Kidney epithelial cell (primary cell): ENCODE measurements at places on chromosomes 5 and 9.

GRCh38 chr9:137011907-137012675 lies 15.7 kb upstream of the CLIC3 start:
- DNase-seq, result no peak

- no peak for DNase-seq
Measured at GRCh38 chr9:22143799-22144625, 134.9 kb upstream of the CDKN2B start.

- peak; percentile 48 for DNase-seq
Measured at GRCh38 chr5:126449751-126450271, 26.6 kb downstream of the GRAMD2B start.

DNA sequence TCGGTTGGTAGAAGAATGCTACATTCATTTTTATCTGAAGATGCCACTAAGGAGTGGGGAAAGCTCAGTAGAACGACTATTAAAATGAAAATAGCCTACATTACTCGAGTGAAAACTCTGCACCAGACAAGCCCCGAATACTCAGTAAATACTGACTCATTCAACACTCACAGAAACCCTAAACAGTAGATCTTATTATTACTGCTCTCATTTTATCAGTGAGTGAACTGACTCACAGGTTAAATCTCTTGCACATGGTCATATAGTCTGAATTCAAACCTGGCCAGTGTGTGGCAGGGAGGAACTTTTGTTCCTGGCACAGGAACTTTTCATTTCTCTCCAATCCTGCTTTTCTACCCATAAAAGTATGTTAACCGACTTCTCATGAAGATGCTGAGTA lies 9.6 kb upstream of the PAPPA start:
- no peak for DNase-seq

GRCh38 chr5:44022622-44023021 lies 366.6 kb downstream of the FGF10 start:
- no peak for DNase-seq

- no peak for DNase-seq
Measured at GRCh38 chr9:92769286-92769685, 4.7 kb upstream of the BICD2 start.

DNA sequence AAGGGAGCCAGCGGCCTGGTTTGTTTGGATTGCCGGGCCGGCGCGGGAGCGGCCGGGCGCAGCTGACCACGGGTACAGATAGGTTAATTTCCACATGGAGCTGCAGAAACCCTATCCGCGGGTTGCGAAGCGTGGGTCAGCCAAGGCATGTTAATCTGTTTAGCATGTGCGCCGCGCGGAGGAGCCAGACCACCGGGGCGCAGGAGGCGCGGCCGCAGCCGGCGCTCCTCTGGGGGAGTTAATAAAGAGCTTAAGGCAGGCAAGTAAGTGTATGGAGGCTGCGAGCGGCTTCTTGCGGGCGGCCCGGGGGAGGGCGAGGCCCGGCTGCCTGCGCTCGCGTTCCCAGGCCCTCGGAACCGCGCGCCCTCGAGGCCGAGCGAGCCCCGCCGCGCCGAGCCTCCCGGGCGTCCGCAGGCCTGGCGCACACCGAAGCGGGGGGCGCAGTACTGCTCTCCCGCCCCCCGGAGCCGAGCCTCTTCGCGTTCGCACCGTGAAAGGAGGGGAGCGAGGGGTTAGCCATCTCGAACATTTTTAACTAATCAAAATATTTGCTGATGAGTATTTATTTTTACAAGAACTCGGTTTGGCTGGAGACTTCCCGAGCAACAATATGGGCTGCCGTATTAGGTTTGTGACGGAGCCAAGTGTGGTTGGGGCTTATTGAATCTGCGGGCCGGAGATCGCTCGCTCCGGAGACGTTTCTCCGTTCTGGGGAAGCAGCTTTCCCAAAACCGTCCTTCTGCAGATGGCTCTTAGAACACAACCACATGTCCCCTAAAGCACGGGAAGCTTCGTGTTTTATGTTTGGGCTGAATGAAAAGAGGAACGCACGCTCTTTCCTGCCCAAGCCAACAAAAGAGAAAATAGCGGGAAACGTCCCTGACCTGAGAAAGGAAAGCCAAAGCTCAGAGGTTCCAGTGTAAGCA lies 28.8 kb downstream of the FOXD1 start:
- no peak for DNase-seq

DNA sequence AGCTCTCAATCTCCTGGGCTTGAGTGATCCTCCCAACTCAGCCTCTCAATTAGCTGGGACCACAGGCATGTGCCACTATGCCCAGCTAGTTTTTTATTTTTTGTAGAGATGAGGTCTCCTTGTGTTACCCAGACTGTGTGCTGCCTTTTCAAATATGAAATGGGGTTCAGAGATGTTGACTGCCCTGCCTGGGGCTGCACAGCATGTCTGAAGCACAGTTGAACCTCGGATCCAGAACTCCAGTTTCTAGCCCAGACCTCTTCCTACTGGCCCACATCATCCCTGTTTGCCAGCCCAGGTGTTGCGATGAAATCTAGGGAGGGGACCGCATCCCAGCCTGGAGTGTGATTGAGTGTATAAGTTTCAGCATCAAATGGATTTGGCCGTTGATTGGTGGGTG lies 69.4 kb downstream of the HMCN2 start:
- DNase-seq, result no peak

GRCh38 chr5:22706901-22707300 lies 146.2 kb downstream of the CDH12 start:
- DNase-seq, result no peak

- no peak for DNase-seq
Measured at GRCh38 chr9:72809586-72809985, 143.3 kb downstream of the ALDH1A1 start.

- DNase-seq, result no peak
Measured at GRCh38 chr5:6411141-6411540, 32.8 kb upstream of the MED10 start.

DNA sequence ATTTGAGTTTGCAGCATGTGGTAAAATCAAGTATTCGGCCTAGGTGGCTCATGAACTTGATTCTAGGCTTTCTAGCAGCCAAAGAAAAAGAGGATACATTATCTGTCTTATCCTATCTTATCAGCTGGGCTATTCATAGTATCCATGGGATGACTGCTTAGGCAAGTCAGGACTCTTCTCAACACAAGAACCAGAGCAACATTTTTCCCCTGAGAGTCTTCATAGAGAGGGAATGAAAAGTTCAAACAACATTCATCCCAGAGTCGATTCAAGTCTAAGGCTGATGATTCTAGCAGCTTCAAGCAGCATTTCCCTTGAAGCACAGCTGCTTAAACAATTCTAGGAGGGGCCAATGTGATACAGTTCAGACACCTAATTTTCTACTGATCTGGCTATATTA lies 3.0 kb downstream of the S100Z start:
- DNase-seq, result no peak

GRCh38 chr5:174259696-174260420 lies 214.4 kb downstream of the NSG2 start:
- DNase-seq, result no peak

GRCh38 chr5:39437467-39437866 lies 12.7 kb upstream of the DAB2 start:
- DNase-seq, result no peak

- DNase-seq, result no peak
Measured at GRCh38 chr5:73954381-73954780, 328.4 kb downstream of the ARHGEF28 start.

DNA sequence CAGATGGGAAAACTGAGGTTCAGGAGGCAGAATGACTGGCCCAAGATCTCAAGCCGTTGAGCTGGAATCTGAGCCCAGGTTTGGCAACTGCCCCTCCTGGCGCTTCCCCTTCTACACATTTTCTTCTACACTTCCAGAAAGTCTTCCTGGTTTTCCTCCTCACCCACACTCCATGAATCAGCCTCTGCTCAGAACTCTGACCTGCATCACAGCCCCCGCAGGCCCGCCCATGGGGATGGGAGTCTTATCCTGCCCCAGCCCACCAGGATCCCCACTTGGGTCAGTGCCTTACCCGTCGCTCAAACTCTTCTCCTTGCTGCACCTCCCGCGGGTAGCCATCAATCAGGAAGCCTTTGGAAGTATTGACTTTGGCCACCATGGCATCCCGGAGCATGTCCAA lies 5.9 kb downstream of the AK1 start:
- no peak for DNase-seq

DNA sequence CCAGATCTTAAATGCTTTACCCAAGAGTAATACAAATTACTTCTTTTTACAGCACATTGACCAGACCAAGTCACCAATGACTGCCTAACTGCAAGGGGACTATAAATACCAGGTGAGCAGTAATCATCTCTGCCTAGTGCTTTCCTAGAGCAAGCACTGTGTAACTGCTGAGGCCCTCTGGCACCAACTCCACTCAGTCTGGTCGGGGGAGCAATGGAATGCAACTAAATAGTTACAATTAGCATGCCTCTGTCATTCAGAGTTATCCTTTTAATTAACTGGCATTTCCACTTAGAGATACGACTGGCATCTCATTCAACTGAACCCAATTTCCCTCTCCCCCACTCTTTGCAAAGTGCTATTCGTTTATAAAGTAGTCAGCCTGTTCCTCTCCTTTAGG lies 1309.1 kb upstream of the DMAC1 start:
- no peak for DNase-seq
